ENCODE measurements at places on chromosomes 12 and 14. TPM values are rescaled to one million over a fixed set of nuclear protein-coding genes. Genes with fewer than 3 reads are reported as not detected.

DNA sequence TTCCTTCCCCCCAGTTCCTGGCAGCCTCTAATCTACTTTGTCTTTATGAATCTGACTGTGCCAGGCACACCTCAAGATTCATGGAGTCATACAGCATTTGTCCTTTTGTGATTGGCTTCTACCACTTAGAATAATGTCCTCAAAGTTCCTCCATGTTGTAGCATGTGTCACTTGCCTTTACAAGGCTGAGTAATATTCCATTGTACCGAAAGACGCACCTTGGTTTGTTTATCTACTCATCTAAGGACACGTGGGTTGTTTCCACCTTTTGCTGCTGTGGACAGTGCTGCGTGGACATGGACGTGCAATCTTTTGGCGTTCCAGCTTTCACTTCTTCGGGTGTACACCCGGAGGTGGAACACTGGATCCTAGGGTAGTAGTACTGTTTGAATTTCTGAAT, 33.5 kb downstream of the ANAPC7 start:
- no peak overlapping the region for H3K27ac ChIP-seq
- DNase-seq: no peak
- no peak overlapping the region for H3K4me3 ChIP-seq
- peaks cover 24% of the 10 kb centered on the region for H3K36me3 ChIP-seq
- peaks cover under 1% of the 10 kb centered on the region for H3K4me1 ChIP-seq
- H3K27me3 ChIP-seq: no peaks in the 10 kb centered on the region

GRCh38 chr14:77582511-77582910, 33.9 kb downstream of the SPTLC2 start:
- no peak for DNase-seq
- H3K36me3 ChIP-seq: no peaks in the 10 kb centered on the region
- no peak overlapping the region for H3K4me3 ChIP-seq
- H3K27me3 ChIP-seq: no peaks in the 10 kb centered on the region

- H3K4me3 ChIP-seq: no peak overlapping the region
- H3K36me3 ChIP-seq: peaks cover 9% of the 10 kb centered on the region
- H3K27ac ChIP-seq: peak overlapping the region; percentile 85
- H3K27me3 ChIP-seq: no peaks in the 10 kb centered on the region
Measured at GRCh38 chr12:6745741-6746525, 7.0 kb downstream of the MLF2 start.

- H3K4me3 ChIP-seq: peak within 1 kb of the TSS; percentile 60
- H3K36me3 ChIP-seq: no peaks in the 10 kb centered on the region
- no peak within 1 kb of the TSS for H3K27ac ChIP-seq
- peaks cover 6% of the 10 kb centered on the region for H3K27me3 ChIP-seq
- DNase-seq: peak; percentile 33
Measured at GRCh38 chr14:104138098-104138717, at the start of gene KIF26A. Gene KIF26A (plus strand): TSS chr14:104138587. CDS start chr14:104138723, 136 bp downstream.

ADGRD1 gene
- total RNA-seq: 0.36 TPM

RFLNA gene
- not detected for total RNA-seq

TMEM117 gene
- total RNA-seq: 3.9 TPM

PTPRQ gene
- total RNA-seq: not detected
